ENCODE measurements at places on chromosomes 12 and 14.

GRCh38 chr12:75852143-75852542, 179.4 kb downstream of the PHLDA1 start:
- peak; percentile 11 for DNase-seq

GRCh38 chr12:96263449-96263902, 69.3 kb downstream of the ELK3 start:
- no peak for DNase-seq

DNA sequence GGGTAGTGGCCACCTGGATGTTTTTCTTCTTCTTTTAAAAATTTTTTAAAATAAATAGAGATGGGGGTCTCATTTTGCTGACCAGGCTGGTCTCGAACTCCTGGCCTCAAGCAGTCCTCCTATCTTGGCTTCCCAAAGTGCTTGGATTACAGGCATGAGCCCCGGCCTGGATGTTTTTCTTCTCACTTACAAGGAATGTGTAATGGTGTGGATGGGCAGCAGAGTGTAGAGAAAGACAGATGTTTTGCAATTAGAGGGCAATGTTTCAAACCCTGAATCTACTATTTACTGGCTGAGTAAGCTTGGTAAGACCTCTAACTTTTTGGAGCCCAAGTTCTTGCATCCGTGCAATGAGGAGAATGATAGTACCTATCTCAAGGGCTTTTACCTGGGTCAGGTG, 48.1 kb downstream of the ADCK1 start:
- peak; percentile 35 for DNase-seq

DNA sequence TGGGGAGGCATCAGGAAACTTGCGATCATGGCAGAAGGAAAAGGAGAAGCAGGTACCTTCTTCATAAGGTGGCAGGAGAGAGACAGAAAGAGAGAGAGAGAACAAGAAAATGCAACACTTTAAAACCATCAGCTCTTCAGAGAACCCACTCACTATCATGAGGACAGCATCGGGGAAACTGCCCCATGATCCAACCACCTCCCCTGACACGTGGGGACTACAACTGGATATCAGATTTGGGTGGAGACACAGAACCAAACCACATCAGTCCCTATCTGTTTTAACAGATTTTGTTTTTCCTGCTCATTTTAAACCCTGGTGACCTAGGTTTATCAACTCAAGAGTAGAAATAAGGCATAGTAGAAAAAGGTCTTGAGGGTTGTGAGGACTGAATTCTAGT, 210.1 kb upstream of the PLXNC1 start:
- no peak for DNase-seq

DNA sequence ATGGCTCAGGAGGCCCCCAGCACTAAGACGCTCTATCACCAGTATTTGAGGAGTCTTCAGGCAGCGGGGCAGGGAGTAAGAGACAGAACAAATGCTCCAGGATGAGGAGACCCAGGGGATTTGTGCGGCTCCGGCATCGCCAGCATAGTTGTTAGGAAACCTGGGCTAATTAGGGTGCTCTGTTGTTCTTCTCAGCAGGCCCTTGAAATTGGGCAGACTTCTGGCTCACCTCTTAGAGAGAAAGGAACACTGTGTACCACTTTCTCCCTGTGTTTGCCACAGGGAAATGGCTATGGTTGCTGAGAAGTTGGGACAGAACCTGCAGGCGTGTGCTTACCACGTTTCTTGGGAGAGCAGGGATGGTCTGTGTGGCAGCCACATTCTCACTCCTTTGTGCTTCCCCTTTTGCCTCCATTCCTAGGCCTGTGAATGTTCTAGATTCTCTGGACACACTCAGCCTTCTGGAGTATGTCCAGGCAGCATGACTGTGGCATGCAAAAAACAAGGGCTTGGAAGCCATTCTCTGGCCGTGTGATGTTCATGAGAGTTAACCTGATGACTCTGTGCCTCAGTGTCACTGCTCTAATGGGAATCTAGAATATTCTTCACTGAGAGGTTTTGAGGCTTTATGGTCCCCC, 109.0 kb downstream of the CHST11 start:
- DNase-seq: peak; percentile 58

DNA sequence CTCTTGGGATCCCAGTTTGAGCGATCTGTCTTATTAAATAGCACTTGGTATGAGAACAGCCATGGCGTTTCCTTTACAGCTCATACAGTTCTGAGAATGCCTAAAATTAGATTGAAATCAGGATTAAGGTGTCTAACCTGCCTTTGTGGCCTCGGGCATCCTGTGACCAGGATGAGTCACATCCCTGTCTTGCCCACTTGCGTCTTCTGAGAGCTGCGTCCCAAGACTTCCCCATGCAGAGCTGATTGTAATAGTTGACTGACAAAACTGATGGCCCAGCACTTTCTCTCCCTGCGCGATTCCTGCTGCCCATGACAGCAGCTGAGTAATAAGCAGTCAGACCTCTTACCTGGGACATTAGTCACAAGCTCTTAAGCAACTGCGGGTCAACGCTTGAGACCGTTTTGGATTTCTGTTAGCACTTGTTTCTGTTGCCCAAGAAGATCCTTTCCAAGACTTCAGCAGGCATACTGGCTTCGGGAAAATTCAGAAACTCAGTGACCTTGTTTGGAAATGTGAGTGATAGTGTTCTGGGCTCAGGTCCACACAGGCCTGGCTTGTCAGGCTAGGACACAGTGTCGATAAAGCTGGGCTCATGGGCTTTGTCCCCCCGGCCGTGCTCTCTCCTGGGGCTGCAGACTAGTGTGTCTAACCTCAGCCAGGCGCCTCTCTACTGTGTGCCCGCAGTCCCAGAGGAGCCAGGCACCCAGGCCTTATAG, 169.9 kb upstream of the HIF1A start:
- DNase-seq: peak; percentile 91

- DNase-seq: no peak
Measured at GRCh38 chr12:1529862-1530591, 64.4 kb downstream of the FBXL14 start.

DNA sequence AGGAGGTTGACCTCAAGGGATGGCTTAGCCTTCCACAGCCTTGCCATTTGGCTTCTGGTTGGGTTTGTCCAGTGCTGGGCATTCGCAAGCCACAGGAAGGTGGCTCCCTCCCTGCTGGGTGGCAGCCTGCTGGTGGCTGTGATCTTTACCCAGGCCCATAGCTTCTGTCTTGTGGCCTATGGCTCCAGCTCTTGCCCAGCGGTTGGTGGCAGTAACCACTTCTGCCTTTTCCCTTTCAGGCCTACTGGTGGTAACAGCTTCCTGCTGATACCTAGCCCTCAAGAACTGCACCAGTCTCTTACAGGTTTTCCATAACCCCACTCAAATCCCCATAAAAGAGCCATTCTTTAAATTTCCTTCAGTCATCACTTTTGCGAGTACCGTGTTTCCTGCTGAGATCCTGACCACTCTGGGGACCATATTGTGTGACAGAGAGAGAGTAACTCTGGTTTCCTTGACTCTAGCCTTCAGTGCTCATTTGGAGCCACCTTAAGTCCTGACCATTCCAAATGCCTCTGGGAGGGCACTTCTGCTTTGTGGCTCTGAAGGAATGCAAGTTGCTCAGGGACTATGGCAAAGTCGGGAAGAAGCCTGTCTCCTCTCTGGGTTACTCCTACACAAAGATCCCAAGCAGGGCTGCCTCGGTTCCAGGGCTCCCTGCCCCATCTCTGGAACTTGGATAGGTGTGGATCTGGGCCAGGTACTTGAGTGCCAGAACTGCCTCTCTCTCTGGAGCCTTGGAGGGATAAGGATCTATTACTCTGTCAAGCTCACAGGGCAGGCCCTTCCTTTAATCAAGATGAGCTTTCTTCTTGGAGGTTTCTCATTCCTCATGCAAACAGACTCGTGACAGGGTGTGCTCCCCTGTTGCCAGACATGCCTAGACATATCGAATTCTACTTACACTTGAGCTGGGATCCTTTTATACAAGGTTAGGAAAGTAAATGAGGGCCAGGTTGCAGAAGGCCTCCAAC, 2.9 kb upstream of the NYNRIN start:
- no peak for DNase-seq

GRCh38 chr12:96326628-96327227, 73.5 kb downstream of the CDK17 start:
- DNase-seq: no peak

GRCh38 chr12:127941332-127941731, 325.6 kb upstream of the TMEM132C start:
- peak; percentile 10 for DNase-seq

DNA sequence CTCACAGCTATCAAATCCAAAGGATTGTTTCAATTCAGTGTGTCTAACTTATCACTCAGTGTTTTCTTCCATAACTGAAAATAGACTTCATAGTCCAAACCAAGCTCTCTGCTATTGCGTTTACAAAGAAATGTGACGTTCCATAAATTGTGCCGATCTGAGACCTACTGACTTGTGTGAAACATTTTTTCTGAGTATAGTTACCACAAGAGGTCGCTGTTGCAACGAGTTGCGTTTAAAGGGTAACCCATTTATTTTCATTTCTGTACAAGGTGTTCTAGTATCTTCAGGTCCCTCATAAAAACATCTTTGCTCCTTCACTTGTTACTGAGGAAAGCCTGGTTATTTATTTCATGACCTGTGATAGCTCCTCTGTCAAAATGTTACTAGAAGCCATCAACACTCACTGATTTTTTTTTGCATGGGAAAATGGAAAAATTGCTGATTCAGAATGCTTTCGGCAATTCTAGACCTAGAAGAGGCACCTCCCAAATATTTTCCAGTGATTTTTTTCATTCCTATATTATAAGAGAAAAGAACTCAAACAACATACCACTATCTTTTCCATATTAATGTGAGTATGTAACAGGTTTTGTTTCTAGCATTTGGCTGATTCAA, 60.9 kb upstream of the OR4E1 start:
- peak; percentile 60 for DNase-seq

DNA sequence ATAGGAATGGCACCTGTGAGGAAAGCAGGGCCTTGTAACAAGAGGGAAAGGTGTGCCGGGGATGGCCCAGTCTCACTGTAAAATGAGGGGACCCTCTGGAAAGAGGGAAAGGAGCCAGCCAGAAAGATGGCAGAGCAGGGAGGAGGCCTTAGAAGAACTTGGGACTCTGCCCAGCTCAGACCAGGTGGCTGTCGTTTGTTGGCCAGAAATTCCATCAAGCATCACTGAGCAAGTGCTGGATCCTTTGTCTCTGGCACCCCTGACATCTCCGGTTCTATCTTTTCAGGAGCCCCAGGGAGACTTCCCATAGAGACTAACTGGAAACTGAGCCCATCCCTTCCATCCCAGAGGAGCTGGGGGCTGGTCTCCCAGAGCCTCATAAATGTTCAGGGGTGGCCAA, 43.3 kb downstream of the DEGS2 start:
- no peak for DNase-seq

DNA sequence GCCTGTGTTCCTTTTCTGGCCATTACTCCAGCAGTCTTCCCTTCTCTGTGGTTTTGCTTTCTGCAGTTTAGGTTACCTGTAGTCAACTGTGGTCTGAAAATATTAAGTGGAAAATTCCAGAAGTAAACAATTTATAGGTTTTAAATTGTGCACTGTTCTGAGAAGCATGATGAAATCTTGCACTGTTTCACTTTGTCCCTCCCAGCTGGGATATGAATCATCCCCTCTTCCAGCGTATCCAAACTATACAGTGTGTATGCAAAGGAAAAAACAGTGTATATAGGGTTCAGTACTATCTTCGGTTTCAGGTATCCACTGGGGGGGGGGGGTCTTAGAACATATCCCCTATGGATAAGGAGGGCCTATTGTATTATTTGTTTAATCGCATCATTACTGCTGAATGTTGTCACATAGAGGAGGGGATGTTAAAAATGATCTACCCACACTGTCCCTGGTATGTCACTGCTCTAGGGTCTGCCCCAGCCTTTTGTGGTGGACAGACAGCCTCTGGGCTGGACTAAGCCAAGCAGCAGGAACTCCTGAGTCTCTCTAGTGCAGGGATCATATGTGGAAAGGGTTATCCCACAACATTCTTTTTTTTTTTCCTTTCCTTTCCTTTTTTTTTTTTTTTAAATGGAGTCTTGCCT, 109.1 kb upstream of the MAX start:
- DNase-seq: peak; percentile 83

- peak; percentile 58 for DNase-seq
Measured at GRCh38 chr14:63454863-63455622, 88.1 kb downstream of the PPP2R5E start.

- no peak for DNase-seq
Measured at GRCh38 chr12:104230304-104231095, 14.9 kb downstream of the TXNRD1 start.

DNA sequence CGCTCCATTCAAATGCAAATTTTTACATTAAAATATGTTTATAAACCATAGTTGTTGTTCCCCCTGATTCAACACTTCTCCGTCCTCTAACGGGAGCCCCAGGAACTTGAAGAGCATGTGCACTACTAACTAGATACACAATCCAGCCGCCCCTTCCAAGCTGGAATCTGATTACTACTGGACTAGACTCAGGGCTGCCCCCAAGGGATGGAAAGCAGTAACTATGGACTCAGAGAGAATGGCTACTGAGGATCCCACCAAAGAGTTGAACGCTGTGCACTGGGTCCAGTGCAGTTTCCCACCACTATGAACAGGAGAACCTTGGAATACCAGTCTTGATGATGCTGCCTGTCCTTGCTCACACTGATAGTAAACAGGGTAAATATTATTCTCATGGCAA, 48.6 kb upstream of the PCNX1 start:
- DNase-seq: no peak

- DNase-seq: no peak
Measured at GRCh38 chr12:20442322-20442721, 74.0 kb downstream of the PDE3A start.

- no peak for DNase-seq
Measured at GRCh38 chr12:38289396-38289795, 27.2 kb upstream of the ALG10B start.

- no peak for DNase-seq
Measured at GRCh38 chr12:22353615-22354325, 19.3 kb upstream of the ST8SIA1 start.

- no peak for DNase-seq
Measured at GRCh38 chr12:65630555-65630954, 193.7 kb upstream of the HMGA2 start.

- DNase-seq: no peak
Measured at GRCh38 chr14:36916668-36917067, 255.0 kb downstream of the PAX9 start.

GRCh38 chr14:85607651-85608081, 77.7 kb downstream of the FLRT2 start:
- peak; percentile 95 for DNase-seq

DNA sequence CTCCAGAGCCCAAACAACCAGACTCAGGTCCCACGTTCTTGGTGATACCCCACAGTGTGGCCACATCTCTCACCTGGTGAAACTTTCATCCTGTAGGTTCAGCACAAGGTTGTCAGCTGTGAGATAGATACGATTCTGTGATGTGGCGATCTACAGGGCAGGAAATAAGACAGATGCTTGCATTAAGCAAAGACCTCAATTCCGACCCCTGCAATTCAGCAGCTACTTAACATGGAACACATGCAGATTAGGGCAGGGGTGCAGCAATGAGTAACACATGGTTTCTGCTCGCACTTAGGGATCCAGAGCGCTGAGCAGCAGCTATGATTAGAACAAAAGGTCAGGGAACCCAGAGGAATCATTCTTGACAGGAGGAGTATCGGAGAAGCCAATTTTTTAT, 4.1 kb downstream of the PHB2 start:
- DNase-seq: no peak

DNA sequence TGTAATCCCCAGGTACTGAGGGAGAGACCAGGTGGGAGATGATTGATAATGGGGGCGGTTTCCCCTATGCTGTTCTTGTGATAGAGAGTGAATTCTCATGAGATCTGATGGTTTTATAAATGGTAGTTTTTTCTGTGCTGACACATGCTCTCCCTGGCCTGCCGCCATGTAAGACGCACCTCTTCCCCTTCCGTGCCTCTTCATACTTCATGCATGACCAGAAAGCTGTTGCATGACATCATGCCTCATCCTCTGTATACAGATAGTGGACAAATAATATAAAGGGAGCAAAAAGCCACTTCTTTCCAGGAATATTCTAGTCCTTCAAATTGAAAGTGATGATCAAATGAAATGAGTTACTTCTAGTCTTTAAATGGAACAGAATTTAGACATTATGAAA, 47.3 kb upstream of the LRIG3 start:
- peak; percentile 69 for DNase-seq
